ENCODE measurements at places on chromosomes 7 and 10. TPM values are rescaled to one million over a fixed set of nuclear protein-coding genes. Genes with fewer than 3 reads are reported as not detected.

Gene H2BK1
- total RNA-seq: not detected

Gene OPN4
- not detected for total RNA-seq

DNA sequence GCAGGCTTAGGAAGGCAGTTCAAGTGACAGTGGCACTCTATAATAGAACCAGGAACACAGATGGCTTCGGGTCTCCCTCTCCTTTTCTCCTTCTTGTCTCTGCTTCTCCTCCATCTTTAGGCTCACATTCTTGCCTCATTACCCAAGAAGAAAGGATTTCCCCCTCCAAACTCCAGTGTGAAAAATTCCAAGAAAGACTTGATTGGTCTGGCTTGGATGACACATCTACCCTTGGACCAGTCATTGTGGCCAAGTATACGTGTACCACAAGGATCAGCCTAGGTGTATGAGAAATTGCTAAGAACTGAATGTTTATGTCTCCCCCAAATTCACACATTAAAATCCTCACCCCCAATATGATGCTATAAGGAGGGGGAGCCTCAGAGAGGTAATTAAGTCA is 53.9 kb downstream of the PRTFDC1 start:
- DNase-seq: no peak

GRCh38 chr10:55550236-55550635 is 749.2 kb upstream of the PCDH15 start:
- DNase-seq: no peak

Gene DLG5
- total RNA-seq: 2.8 TPM

All from activated CD4-positive, alpha-beta T cell treated with anti-CD3 and anti-CD28 coated beads, Interleukin-2, amount 10 ng/mL, durations not matched to agents 7 days and 5 days (primary cell).